ENCODE measurements at places on chromosomes 7 and 10. TPM values are rescaled to one million over a fixed set of nuclear protein-coding genes. Genes with fewer than 3 reads are reported as not detected.

Gene SNX10
- 0.06 TPM for total RNA-seq

Gene NUDT5
- 55.3 TPM for total RNA-seq

Gene STEAP1B
- 1.1 TPM for total RNA-seq

Gene RELN
- total RNA-seq: 0.12 TPM

Gene ZNF680
- total RNA-seq: 17.3 TPM

Gene CEP55
- 2.2 TPM for total RNA-seq

Gene EVX1
- 0.50 TPM for total RNA-seq

Gene BAMBI
- 12.0 TPM for total RNA-seq

Gene ENKUR
- total RNA-seq: 0.10 TPM

Gene TAF5
- 3.2 TPM for total RNA-seq

Gene H2BK1
- total RNA-seq: not detected

Gene POU6F2
- not detected for total RNA-seq

Gene HELLS
- total RNA-seq: 7.7 TPM

Gene GRID2IP
- not detected for total RNA-seq

Gene ZNF438
- 4.3 TPM for total RNA-seq

Gene PTER
- 15.2 TPM for total RNA-seq

Gene UNC5B
- total RNA-seq: 61.5 TPM

All from cardiac ventricle fibroblast (primary cell).